ENCODE measurements at places on chromosomes 16 and 17. TPM values are rescaled to one million over a fixed set of nuclear protein-coding genes. Genes with fewer than 3 reads are reported as not detected.

Gene DLX4
- not detected for total RNA-seq

Gene NACA2
- not detected for total RNA-seq

Gene ZNF821
- total RNA-seq, result 2.9 TPM

Gene MMP25
- total RNA-seq, result under 0.01 TPM

Gene DNAH17
- not detected for total RNA-seq
